WTC11 (cell line): ENCODE measurements at places on chromosomes 2 and 18.

DNA sequence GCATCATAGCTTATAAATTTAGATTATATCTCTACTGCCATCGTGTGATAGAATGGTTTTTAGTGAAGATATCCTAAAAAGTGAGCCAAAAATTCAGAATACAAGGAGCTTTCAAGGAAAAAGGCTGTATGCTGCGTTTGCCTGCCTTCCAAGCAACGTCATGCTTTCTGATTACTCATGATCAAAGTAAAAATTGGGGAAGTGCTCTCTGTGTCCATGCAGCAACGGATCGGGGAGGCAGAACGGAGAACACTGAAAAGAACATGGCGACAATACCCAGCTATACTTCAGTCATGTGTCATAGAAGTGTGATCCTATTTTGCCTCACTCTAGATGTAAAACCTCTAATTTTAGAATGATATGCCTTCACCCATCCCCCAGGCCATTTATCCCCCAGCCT, 185.7 kb downstream of the SUCLG1 start:
- DNase-seq = no peak

DNA sequence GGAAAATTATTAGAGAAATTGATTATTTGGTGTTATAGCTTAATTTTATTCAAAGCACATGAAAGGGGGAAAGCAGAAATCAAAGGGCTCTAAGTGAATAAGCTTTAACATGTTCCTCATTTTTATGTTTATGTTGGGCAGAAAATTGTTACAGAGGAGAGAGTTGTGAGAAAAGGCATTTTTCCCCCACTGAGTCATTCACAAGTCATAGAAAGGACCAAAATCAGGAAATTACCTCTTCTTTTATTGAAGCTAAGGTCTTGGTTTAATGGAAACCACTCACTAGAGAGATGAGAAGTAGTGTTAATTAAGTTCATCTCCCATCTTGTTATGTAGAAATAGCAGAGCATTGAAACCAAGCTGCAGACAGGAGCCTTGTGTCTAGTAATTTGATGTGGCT, 175.3 kb upstream of the THUMPD2 start:
- no peak for DNase-seq

- DNase-seq = no peak
Observed at GRCh38 chr18:48847807-48848486, 102.8 kb downstream of the SMAD7 start.

DNA sequence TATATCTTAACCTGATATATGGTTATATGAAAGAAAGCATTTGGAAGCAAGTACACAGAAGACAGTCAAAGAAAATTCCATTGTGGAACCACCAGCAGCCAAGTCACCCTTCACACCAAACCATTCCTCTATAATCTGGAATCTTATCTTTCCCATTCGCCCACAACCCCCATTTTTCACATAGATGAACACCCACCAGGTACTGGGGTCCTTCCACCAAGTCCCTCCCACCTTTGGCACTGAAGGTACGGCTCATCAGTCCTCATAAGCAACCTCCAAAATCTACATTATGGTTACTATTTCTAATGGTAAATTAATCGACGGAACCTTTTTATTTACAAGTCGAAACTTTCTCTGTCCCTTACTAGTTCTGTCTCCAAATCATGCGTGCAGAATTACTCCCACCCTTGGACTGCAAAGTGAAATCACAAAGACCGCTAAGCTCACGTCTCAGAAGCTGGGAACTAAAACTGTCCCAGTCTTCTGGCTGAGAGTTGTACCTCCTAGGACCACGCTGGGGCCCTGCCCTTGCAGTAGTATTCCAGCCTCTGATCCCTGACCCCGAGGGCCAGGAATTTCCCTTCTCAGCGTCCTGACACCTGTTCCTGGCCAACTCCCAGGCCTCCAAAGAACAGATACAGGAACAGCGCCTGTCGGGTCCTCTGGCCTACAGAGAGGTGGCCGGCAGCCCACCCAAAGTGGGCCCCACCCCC, 702 bp downstream of the OLA1 start:
- DNase-seq = no peak

GRCh38 chr18:51150113-51150700, 47.3 kb downstream of the MEX3C start:
- no peak for DNase-seq

DNA sequence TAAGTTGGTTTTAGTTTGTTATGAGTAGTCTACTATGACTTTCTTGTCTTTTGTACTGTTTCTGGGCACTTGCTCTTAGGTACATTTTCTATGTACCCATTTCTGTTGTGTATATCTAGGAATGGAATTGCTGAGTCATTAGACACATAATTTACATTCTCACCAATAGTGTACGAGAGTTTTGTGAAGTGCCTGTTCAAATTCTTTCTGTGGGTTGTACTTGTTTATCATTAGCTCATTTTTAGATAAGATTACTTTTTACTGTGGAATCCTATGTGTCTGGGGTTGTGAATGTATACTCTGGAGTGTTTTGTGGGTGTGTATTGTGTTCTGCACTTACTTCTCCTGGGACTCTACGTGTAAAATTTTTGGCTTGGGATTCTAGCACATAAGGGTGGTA, 36.6 kb upstream of the CD28 start:
- DNase-seq = no peak

- no peak for DNase-seq
Observed at GRCh38 chr2:118221536-118222272, 133.4 kb downstream of the INSIG2 start.

- no peak for DNase-seq
Observed at GRCh38 chr2:60445684-60446179, 107.7 kb downstream of the BCL11A start.

DNA sequence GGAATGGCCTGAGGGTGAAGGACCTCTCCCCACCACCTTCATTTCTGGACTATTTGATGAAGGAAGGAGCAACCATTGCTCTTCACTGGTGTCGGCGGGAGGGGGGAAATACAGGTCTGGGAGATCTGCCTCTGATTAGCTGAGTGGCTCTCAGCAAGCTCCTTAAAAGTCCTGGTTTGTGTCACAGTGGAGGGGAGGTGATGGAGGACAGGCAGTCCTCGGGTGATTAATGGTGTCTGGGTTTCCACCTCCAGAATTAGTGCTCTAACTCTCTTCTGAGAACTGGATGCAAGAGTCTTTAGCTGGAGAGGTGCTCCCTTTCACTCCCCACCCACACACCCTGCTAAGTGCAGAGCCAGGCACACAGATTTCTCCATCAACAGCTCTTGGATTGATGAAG, 83.2 kb downstream of the TTC32 start:
- DNase-seq = no peak

DNA sequence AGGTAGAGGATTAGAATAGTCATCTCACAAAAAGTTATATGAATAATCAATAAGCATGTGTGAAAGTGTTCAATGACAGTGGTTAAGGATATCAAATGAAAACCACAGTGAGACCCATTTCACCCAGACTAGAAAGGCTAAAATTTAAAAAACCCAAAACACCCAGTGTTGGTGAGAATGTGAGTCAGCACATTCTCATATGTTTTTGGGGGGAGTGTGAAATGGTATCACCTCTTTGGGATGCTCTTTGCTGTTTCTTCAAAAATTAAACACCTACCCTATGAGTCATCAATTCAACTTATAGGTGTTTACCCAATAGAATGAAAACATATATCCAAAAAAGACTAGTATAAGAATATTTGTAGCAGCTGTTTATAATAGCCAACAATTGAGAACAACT, 69.8 kb downstream of the MAP3K20 start:
- DNase-seq = no peak

DNA sequence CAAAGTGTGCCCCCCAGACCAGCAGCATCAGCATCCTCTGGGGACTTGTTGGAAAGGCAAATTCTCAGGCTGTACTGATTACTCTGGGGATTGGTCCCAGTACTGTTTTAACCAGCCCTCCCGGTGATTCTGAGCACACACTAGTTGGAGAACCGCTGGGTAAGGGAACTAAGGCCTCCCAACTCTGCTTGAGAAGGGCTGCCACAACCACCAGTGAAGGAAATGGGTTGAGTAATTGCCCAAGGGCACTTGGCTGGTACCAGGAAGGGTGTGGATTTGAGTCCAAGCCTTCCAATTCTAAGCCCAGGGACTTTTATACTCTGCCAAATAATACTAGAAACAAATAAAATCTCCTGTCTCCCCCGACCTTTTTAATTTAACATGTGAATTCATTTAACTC, 219.9 kb downstream of the SETBP1 start:
- DNase-seq = no peak

- DNase-seq = no peak
Observed at GRCh38 chr18:36567800-36568199, 261.0 kb downstream of the TPGS2 start.

DNA sequence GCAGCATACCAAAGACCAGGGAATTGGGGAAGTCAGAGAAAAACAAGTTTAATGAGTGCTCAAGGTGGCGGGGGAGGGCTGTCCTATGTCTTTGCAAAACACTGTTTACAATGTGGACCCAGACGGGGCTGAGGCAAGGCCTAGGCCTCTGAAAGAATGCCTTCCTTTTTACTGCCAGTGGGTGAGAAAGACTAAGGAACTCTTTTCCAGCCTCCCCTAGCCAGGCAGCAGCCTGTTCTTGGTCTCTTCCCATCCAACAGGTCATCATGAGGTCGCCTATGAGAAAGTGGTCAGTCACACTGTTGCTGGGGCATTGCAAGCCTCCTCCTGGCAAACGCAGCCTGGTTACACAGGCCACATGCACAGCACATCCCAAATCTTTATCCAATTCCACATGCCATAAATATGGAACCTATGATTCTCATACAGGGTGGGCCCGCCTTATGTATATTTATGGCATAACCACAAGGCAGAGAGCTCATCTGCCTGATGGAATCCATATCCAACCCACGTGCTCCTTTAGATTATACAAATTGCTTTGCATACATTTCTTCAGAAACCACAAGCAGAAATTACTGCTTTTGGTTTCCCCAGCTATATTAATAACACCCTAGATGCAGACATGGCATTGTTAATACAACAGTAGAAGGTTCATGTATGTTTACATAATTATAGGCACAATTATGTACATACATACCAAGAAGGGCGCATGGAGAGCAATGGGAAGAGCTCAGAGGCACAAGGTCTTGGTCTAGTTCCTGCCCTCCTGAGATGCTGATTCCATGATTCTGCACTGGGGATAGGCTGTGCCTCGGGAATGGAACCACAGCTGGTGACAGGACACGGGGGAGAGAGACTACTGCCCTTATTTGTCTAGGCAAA, 48.6 kb downstream of the NRP2 start:
- no peak for DNase-seq

GRCh38 chr18:79905389-79905911, 46.0 kb downstream of the SLC66A2 start:
- no peak for DNase-seq

DNA sequence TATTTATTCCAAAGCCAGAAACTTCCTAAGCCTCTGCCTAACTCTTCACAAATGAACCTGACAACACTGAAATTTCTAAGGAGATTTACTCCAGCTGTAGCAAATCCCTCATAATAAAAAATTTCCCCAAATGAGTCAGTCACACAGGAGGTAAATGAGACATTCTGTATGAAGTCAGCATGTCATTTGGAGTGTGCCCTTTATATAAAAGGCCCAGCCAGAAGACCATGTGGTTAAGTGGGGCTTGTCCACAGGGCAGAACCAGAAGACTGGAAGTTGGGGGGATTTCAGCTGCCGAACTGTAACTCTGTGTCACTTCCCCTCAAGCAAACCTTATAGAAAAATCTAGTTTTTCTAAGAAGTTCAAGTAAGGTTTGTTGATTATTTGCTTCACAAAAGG, 30.2 kb downstream of the NRP2 start:
- DNase-seq = no peak

DNA sequence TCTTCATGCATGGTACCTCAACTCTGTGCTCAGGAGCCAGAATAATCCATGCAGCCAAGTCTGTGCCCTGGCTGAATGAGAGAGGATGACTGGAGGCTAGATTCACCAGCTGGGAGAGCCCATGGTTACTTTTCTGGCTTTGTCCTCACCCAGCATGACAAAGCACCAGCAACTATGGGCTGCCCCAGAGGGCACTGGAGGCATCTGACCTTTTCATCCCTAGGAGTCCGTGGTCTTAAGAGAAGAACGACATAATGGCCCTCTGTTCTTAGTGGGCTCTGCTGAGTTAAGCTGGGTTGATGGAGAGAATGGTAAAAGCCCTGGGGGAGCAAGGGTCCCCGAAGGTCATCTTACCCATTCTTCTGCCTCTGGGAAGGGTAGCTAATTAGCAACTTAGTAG, 54.6 kb upstream of the TNP1 start:
- DNase-seq = no peak

DNA sequence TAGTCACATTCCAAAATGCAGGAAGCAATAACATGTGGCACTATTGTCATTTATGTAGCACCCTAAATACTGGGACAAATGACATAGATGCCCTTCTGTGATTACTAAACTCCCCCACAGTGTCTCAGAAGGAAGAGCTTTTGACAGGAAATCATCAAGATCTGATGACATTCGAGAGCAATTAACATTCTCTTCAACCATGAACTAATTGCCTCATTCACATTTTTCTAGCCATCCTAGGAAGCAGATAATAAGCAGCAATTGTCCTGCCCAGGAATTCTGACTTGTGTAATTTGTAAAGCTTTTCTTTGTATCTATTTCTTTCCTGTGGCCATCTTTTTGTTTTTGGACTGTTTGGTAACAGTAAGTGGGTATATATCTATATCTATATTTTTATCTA, 292.6 kb downstream of the TGIF1 start:
- DNase-seq = no peak

GRCh38 chr2:237711458-237712150, 84.2 kb downstream of the LRRFIP1 start:
- no peak for DNase-seq

- DNase-seq = no peak
Observed at GRCh38 chr2:54226260-54226659, 29.8 kb downstream of the TSPYL6 start.

DNA sequence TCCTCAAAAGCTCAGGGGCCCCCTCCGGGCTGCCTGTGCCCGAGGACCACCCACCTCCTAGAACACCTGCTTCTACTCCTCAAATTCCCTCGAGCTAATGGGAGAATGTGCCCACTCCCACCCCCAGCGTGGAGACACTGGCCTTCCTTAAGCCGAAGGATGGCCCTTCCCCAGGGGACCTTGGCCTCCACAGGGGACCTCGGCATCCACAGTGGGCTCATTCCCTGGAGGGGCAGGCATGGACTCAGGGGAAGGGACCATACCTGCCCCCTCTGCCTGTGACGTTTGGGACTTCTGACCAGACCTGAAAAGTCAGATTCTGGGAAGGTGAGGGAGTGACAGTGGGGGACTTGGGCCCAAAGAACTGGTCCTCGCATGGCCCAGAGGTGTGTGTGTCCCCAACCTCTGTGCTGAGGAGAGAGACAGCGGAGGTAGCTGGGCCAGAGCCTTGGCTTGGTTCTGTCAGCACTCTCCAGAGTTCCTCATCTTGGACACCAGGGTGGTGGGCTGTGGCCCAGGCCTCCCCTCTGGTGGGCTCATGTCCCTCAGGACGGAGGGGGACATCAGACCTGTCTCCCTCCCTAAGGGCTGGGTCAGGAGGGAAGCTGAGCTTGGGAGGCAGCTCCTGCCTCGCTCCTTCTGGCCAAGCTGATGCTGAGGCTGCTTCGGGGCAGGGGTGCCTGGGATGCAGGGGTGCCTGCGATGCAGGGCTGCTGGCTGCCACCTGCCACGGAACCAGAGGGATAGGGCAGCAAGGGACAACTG, 240.4 kb downstream of the HAUS1 start:
- no peak for DNase-seq
